ENCODE measurements at places on chromosomes 2 and 18. TPM values are rescaled to one million over a fixed set of nuclear protein-coding genes. Genes with fewer than 3 reads are reported as not detected.

DNA sequence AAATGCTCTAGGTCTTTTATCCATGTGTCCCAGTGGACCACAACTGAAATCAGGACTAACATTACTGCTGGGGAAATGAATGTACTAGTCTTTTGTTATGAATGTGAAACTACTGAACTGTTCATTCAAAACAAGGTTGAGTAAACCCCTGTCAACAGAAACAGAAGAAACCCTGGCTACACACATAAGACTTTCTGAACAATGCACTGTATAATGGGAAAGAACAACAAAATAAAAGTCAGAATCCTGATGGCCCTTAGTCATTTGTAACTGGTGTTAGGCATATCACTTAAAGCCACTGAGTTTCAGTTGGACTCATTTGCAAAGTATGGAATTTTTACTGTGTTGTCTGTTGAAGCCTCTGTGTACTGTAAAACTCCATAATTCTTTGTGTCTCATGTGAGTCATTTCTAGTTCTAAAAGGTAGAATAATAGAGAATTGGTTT lies 77.0 kb upstream of the UBXN4 start:
- H3K27me3 ChIP-seq: no peaks in the 10 kb centered on the region
- H3K4me3 ChIP-seq: no peak overlapping the region
- H3K27ac ChIP-seq: no peak overlapping the region
- no peaks in the 10 kb centered on the region for H3K36me3 ChIP-seq
- no peak for DNase-seq
- H3K4me1 ChIP-seq: no peaks in the 10 kb centered on the region

The SPOPL gene
- total RNA-seq: 18.6 TPM

GRCh38 chr2:112005406-112006075 lies 49.5 kb upstream of the TMEM87B start:
- no peaks in the 10 kb centered on the region for H3K36me3 ChIP-seq
- no peak overlapping the region for H3K4me3 ChIP-seq
- no peaks in the 10 kb centered on the region for H3K27me3 ChIP-seq
- H3K4me1 ChIP-seq: peaks cover 2% of the 10 kb centered on the region
- DNase-seq: no peak
- no peak overlapping the region for H3K27ac ChIP-seq

GRCh38 chr2:134357814-134358213 lies 103.9 kb downstream of the MGAT5 start:
- no peak overlapping the region for H3K4me3 ChIP-seq
- no peak overlapping the region for H3K27ac ChIP-seq
- H3K36me3 ChIP-seq: no peaks in the 10 kb centered on the region
- H3K27me3 ChIP-seq: no peaks in the 10 kb centered on the region

GRCh38 chr2:223488814-223489213 lies 113.3 kb downstream of the SCG2 start:
- no peak overlapping the region for H3K4me3 ChIP-seq
- no peak overlapping the region for H3K27ac ChIP-seq
- H3K27me3 ChIP-seq: no peaks in the 10 kb centered on the region
- H3K36me3 ChIP-seq: no peaks in the 10 kb centered on the region
- H3K4me1 ChIP-seq: no peaks in the 10 kb centered on the region
- DNase-seq: no peak

The REG3A gene
- total RNA-seq: not detected

The TRAPPC8 gene
- total RNA-seq: 30.9 TPM
